Kidney epithelial cell (primary cell): ENCODE measurements at places on chromosomes 1 and 21.

DNA sequence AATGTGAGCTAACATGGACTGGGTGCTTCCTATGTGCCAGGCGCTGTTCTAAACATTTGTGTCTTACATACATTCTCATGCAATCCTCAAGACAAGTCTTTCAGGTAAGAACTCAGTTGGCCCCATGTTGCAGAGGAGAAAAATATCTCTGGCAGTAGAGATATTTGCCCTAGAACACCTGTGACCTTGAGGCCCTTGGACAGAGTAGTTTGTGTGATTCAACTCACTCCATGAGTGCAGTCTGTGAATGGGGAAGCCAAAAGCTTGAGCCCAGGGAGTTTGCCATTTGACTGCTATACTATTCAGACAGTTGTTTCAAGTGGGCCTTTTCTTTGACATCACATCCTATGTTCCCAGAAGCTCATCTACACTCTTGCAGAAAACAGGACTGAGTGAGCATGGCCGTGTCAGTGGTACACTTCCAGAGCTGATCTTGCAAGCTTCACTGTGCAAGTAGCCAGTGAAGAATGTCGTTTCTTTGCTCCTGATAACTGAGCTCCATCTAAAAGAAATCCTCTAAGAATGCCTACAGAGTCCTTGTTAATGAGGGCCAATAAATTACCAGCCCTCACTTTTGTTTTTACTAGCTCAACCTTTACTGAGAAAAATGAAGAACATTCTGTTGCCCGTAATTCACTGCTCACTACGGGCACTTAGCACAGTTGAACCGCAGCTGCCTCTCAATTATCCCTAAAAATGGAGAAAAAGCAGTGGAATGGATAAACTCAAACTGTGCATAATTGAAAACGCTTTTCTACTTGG is 98.7 kb upstream of the C8B start:
- no peak for DNase-seq

- no peak for DNase-seq
Observed at GRCh38 chr1:3955196-3955772, 55.2 kb upstream of the C1orf174 start.

GRCh38 chr1:20385630-20386029 is 95.0 kb downstream of the VWA5B1 start:
- no peak for DNase-seq

DNA sequence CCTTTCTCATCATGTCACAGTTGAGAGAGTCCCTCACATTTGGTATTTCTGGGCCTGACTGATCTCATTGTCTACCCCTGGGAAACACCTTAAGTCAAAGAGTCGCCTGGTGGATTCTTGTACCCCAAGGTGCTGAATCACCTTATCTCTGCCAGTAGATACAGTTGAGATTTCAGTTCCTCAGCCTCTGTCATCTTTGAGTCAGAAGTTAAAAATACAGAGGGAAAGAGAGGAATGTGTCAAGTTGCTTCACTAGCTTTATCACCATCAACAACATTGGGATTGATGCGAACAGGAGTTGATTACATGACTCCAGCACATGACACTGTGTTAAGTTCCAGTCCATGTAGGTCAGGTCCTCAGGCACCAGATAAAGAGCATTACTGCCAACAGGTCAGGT is 513.0 kb downstream of the NUF2 start:
- DNase-seq, result no peak

GRCh38 chr1:83756984-83757717 is 241.8 kb downstream of the TTLL7 start:
- no peak for DNase-seq

DNA sequence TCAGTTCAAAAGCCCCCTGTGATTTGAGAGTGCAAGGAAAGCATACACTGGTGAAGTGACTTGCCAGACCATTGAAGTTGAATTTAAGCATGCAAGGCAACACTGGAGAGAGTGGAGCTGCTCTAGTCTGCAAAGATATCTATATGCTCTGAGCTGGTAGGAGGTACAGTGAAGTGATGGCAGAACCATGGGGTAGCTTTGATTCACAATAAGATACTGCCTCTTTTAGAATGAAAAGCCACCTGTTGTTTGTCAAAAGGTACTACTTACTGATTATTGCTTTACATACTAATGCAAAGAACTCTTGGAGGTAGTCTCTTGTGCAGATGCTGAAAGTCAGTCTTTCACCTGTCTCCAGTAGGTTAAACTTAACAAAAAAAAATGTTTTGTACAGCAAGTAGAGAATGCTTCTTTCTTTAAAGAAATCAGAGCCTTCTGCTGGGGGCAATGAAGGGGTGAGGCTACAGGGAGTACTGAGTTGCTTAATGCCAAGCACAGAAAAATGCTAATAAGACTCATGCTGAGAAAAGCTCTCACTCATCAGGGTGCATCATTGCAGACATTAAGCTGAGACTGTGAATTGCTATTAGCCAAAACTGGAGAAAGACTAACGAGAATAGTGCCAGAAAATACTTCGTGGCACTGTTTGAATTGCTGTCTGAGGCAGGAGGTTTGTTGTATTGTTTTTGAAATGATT is 1150.5 kb upstream of the TMPRSS15 start:
- no peak for DNase-seq

- DNase-seq, result peak; percentile 71
Observed at GRCh38 chr1:209896346-209896745, 41.7 kb upstream of the SYT14 start.

DNA sequence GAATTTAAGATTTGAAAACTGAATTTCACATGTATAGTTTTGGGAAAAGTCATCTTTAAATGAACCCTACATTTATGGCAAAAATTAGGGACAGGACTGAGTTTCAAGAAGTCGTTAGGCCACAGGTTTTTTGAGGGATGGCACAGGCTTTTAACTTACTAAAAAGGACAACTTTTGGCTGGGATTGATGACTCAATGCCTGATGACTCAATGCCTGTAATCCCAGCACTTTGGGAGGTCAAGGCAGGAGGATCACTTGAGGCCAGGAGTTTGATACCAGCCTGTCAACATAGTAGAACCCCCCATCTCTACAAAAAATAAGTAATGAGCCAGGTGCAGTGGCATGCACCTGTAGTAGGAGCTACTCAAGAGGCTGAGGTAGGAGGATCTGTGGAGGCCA is 15.9 kb downstream of the UCK2 start:
- no peak for DNase-seq

- no peak for DNase-seq
Observed at GRCh38 chr1:162982364-162982763, 86.8 kb upstream of the RGS4 start.
